LoVo (cell line): ENCODE measurements at places on chromosomes 5 and 9.

- no peak for DNase-seq
Observed at GRCh38 chr5:92242170-92242569, 859.1 kb upstream of the ARRDC3 start.

- no peak for DNase-seq
Observed at GRCh38 chr9:121770415-121771273, 119.2 kb downstream of the DAB2IP start.

- DNase-seq: no peak
Observed at GRCh38 chr5:148687871-148688270, 33.5 kb upstream of the HTR4 start.

DNA sequence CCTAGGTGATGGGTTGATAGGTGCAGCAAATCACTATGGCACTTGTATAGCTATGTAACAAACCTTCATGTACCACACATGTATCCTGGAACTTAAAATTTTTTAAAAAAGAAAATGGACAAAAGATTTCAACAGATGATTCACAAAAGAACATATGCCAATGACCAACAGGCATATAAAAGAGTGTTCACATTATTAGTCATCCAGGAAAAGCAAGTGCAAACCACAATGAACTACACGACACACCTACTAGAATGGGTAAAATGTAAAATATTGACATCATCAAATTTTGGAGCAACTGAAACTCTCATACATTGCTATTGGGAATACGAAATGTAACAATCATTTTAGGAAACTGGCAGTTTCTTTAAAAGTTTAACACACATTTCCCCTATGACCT, 109.9 kb downstream of the YIPF5 start:
- DNase-seq: no peak

DNA sequence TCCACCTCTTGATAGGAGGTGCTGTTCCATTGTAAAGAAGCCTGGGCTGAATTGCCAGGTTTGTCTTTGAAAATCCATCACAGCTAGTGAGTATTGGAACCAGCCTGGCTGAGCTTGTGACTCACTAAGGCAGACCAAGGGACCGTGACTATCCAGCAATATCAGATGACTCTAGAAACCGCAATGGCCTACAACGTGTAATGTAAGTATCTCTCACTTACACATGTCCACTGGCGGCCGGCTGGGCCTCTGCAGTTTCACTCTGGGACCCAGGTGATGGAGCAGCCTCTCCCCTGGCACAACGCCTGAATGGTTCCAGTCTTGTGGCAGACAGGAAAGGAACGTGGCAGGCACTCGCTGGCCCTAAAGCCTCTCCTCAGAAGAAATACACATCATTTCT, 3.1 kb upstream of the HRH2 start:
- DNase-seq: no peak

- DNase-seq: peak; percentile 22
Observed at GRCh38 chr5:148104226-148104625, 40.4 kb downstream of the SPINK5 start.

DNA sequence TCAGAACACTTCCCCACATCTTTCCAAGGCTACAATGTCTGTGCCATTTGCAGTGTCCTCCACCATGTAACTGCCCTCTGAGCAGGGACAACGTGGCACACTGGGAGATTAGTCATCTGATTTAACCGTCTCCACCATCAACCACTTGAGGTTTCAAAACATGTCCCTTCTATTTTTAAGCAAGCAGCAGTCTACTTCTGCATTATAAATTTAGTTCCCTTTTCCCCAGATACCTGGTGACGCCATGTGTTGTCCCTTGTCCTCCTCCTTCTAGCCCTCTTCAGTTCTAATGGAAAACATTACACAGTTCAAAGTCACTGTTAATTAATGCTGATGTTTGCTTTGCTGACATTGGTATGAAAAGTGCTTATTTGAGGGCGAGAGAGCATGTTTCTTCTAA, 52.8 kb downstream of the ATP10B start:
- no peak for DNase-seq

DNA sequence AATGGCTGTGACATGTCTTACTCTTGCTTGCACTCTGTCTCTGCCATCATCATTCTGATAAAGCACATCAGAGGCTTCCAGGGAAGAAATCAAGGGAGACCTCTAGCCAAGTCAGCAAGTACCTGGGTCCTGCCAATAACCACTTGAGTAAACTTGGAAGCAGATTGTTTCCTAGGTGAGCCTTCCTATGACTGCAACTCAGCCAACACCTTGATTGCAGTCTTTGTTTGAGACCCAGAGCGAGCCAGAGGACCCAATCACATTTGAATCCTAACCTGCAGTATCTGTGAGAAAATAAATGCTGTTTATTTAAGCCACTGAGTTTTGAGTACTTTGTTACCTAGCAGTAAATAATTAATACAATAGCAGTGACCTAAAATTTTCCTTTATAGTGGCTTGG, 356.8 kb upstream of the CHD1 start:
- no peak for DNase-seq

- DNase-seq: no peak
Observed at GRCh38 chr5:177313561-177314259, 2.0 kb upstream of the MXD3 start.

GRCh38 chr5:156241266-156241665, 85.7 kb upstream of the SGCD start:
- no peak for DNase-seq

DNA sequence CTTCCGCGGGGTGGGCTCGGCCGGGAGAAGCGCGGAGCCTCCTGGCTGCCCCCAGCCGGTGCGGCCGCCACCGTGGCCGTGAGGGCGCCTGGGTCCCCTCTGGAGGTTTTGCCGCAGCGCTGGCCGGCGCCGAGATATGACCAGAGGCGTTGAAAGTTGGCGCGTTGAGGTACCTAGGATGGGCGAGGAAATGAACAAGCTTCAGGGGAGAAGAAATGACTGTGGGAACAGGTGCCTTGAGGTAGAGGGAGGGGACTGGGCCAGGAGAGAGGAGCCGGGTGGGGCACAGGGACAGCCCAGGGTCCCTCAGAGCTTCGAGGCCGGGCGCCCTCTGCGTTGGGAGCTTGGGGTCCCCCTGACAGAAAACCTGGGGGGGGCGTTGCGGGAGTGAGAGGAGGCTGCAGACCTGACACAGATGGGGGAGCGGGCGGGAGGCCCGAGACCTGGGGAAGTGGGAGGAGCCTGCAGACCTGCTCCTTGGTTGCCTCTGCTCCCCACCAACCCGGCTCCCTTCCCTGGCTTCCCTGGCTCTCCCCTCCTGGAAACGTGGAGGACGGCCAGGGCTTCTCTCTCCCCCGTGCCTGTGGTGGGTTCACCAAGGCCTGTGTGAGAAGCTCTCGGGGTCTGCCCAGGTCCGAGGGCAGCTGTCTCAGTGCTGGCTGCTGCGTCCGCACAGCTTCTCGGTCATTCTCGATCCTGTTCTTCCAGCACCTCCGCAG, 14.2 kb downstream of the RABL6 start:
- DNase-seq: no peak

- DNase-seq: no peak
Observed at GRCh38 chr9:124428751-124429529, 13.7 kb upstream of the PSMB7 start.

DNA sequence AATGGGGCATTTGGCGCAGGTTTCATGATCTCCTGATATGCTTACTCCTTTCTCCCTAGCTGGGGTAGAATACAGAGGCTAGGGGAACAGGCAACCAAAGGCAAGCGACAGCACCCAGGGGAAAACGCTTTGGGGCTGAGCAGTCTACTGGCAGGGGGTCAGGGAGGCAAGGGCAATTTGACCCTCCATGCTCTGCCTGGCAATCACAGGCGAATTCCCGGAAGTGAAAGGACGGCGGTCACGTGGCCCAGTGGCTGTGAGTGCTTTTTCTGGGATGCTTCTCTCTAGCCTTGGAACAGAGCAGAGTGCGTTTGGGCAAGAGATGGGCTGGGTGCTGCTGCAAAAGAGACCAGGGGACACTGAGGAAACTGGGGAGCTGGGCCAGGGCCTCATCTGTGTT, 5.7 kb downstream of the GPX3 start:
- no peak for DNase-seq

DNA sequence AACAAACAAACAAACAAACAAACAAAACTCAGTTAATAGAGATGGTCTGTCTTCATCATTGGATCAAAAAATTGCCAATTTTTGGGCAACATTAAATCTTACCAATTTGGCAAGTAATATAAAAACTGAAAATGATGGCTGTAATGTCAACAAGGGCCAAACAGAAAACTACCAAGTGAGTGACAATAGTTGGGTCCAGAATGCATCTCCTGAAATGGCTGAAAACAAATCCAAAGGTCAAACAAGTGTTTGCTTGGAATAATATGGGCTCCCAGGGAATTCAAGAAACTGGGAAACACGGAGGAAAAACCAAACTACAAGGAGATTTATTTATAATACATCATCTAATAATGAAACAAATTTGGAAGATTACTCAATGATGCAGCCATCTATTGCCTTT, 25.1 kb downstream of the BAAT start:
- DNase-seq: no peak

DNA sequence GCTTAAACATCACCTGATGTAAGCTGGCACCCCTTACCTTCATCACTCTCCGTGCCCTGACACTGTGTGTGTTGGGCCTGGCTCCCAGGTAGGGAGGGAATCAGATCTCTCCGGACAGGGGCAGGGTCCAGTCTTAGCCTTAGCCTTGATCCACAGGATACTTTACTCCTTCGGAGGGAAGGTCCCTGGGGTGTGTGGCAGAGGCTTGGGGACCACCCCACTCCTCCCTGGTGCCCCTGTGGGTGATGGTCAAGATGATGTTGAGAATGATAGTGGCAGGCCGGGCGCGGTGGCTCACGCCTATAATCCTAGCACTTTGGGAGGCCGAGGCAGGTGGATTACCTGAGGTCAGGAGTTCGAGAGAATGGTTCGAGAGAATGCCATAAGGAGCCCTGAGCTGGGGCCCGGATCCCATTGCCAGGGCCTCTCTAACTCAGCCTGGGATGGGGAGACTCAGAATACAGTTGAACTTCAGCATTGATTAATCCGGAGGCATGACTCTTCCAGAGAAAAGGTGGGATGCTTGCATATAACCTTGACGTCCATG, 269.5 kb downstream of the HSPA4 start:
- no peak for DNase-seq

GRCh38 chr5:84634256-84634655, 249.6 kb upstream of the EDIL3 start:
- DNase-seq: no peak

GRCh38 chr5:116553366-116553765, 21.3 kb downstream of the SEMA6A start:
- no peak for DNase-seq

DNA sequence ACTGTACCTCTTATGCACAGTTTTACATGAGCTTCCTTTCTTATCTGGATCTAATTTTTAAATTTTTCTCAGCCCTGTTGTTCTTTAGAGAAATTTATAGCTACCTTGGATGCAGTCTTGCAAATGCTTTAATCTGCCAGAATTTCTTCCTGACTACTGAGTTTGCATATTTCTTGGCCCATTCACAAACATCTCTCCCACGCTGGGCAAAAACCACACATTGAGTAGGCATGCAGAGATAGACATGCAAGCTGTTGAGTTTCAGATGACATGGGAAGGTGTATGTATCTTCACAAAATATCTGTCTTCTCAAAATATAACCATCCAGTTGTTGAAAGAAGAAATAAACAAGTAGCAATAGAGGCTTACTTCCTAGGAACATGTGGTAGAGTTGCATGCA, 101.2 kb downstream of the PARP8 start:
- no peak for DNase-seq

GRCh38 chr5:120615967-120616645, 152.0 kb downstream of the PRR16 start:
- no peak for DNase-seq
